Stimulated activated CD8-positive, alpha-beta memory T cell treated with anti-CD3 and anti-CD28 coated beads, Interleukin-4, amount 100 ng/mL, for 4 hours (primary cell): ENCODE measurements at places on chromosomes 3 and 15.
A peak's percentile ranks its signal among the peaks of the same experiment; 100 is the strongest.

GRCh38 chr15:91472316-91472756, 372.3 kb downstream of the SV2B start:
- DNase-seq: no peak

DNA sequence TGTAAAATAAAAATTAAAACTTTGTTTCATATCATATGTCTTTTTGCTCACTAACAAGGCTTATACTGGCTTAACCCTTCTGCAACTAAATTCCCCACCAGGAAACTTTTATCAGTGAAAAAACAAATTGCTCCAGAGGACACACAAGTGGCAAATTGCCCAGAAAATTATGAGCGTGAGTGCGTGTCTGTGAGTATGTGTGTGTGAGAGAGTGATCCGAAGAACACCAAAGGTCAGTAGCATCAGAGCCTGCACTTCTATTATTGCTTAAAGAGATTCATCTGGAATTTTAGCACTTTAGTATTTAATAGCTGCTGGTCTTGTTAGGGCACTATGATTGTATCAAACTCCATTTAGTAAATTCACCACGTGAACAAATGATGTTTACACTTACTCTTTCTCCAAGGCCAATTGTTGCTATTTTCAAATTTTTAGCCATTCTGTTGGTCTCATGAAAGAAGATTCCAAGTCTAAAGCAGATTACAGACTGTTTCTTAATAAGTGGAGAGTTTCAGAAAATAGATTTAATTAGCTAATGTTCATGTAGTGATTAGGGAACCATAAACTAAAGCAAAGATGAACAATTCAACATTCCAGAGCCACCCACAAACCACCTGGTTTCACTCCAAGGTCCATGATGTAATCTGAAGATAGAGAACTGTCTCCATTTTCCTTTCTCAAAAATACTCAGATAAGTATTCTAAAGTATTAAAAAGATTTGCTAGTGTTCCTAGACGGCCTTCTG, 91.1 kb upstream of the IL12A start:
- no peak for DNase-seq

DNA sequence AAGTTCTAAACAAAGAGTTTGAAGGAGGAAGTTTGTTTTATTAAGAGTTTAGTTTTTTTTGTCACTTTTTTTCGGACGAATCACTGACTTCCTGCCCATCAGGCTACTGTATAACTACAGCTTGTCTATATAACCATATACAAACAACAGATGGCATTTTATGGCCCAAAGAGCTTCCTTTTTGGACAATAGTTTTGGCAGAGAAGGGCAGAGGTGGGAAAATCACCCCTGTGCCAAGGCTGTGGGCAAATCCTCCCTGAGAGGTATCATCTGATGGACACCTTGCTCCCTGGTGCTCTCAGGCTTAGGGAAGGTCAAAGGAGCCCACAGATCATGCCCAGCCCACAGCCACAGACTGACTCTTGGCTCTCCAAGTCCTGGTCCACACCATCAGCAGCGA, 113.4 kb downstream of the OXNAD1 start:
- DNase-seq: no peak

DNA sequence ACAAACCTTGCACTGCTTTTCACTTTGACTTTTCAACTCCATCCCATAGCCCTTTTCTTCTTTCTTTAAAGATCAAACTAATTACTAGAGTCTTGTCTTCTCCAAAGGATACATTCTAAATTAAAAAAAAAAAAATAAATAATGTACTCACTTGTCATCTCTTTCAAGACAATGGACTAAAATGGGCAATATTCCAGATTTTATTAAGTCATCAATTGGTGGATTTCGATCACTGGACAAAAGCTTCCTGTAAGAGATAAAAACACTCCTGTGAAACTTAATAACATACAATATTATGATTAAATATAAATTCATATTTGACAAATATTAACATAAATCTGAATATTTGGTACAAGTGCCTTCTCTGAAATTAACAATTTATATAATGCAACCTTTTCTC, 34.1 kb downstream of the KPNA4 start:
- no peak for DNase-seq

GRCh38 chr15:70480196-70480856, 283.0 kb downstream of the UACA start:
- peak; percentile 23 for DNase-seq

DNA sequence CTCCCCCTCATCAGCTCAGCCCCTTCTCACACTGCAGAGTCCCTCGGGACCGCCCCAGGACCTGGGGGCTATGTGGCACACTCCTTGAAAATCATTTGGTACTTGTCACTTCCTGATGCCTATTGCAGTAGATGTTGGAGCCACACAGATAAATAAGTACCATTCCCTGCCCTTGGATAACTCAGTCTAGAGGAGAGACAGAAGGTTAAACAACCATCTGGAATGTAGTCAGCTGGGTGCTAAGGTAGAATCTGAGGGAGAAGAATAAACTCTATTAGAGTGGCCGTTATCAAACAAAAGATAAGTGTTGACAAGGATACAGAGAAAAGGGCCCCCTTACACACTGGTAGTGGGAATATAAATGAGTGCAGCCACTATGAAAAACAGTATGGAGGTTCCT, 112.3 kb upstream of the NR2E3 start:
- no peak for DNase-seq

- DNase-seq: no peak
Observed at GRCh38 chr3:13027154-13027553, 46.1 kb downstream of the IQSEC1 start.

GRCh38 chr3:32577581-32578556, 7.2 kb upstream of the DYNC1LI1 start:
- no peak for DNase-seq

DNA sequence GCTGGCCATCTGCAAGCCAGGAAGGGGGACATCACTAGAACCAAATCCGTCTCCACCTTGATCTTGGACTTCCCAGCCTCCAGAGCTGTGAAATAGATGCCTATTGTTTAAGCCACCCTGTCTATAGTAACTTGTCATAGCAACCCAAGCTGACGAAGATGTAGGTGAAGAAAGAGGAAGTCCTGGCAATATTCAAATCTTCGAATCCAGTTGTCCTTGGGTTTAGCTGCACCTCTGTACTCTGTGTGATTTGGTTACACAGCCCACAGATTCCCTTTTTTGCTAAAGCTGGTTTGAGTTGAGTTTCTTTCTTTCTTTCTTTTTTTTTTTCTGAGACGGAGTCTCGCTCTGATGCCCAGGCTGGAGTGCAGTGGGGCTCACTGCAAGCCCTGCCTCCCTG, 68.0 kb upstream of the XCR1 start:
- no peak for DNase-seq

GRCh38 chr3:124088801-124089200, 96.9 kb upstream of the ROPN1 start:
- no peak for DNase-seq

GRCh38 chr3:127418560-127419147, 130.8 kb upstream of the PRR20G start:
- DNase-seq: no peak

DNA sequence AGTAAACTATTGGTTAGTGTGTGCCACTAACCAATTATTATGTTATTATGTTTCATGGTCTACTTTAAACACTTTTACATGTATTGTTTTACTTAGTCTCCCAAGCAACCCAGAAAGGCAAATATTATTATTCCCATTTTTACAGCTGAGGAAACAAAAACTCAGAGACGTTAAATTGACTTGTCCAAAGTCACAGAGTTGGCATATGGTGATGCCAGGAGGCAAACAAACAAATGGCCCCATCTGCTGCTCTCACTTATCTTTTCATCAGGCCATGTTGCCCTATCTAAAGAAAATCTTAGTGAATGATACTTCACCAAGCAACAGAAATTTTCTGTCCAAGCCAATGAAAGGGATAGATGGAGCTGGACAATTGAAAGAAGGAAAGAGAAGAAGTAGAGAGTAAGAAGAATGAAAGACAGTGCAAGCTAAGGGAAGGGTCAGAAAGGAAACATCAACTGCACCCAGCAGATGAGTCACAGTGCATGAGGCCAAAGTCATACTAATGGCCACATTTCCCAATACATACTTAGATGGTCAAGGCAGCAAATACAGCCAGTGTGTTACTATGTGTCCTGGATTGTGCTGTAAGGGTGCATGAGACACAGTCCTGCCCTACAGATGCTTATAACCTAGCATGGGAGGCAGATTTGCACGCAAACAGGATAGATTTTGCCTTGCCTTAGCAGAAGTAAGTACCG, 266.9 kb downstream of the KCNMB2 start:
- no peak for DNase-seq

DNA sequence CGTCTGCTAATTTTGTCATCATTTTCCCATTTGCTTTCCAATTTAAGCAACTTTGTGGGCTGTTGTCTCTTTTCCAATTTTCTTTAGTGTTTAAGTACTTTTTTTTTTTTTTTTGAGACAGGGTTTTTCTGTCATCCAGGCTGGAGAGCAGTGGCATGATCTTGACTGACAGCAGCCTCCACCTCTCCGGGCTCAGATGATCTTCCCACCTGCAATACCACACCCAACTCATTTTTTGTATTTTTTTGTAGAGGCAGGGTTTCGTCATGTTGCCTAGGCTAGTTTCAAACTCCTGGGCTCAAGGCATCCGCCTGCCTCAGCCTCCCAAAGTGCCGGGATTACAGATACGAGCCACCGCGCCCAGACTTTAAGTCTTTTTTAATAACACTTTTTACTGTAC, 26.2 kb upstream of the EIF4A2 start:
- DNase-seq: no peak

DNA sequence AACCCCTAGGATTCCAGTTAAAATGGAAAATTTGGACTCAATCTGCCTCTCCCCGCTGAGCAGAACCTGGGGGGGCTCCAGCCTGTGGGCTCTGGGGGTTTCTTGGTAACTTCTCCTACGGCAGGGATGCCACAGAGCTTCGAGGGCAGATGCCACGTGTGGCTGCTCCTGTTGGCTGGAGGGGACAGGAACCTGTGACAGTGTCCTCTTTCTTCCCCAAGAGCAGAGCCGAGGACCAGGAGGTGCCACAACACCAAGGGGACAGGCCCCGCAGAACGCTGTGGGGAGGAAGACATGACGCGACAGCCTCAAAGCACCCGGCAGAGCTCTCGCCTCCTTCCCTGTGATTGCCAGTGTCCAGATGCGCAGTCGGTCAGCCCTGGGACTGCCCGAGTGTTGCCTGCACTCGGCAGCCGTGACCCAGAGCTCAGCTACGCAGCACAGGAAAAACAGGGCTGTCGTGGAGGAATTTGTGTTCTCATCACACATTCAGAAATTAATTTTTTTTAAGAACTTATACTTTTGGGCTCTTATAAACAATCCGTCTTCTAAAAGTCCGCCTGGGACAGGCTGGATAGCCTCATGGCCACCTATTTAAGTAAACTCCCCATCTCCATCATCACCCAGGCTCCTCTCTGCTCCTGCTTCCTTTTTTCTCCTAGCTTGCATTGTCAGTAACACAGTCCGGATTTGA, 131.9 kb upstream of the MEF2A start:
- no peak for DNase-seq

- DNase-seq: no peak
Observed at GRCh38 chr15:33043636-33044035, 150.9 kb downstream of the FMN1 start.

DNA sequence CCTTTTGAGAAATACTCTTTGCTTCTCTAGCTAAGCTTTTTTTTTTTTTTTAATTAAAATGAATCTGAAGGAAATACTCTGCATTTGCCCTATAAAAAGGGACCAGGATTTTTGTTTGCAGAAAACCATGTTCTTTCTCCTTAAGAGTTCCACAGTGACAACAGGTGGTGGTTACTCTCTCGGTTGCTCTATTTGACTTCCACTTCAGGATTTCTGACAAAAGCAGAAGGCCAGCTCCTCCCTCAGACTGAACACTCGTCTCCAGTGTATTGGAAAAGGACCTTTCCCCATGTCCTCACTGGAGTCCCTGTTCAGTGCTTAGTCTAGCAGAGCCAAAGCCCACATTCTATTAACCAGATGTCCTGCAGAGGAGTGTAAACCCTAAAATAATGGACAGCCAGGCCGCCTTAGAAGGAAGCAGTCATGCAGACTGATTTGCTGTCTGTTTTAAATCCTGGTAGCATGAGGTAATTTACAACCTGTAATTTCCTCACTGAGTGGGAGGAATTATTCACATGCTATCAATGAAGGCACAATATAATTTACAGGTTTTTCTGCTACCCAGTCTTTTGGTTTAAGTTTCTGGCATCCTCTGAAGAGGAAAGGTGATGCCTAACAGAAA, 599.3 kb downstream of the PYDC2 start:
- no peak for DNase-seq

- DNase-seq: no peak
Observed at GRCh38 chr3:133412183-133413132, 12.6 kb downstream of the BFSP2 start.

DNA sequence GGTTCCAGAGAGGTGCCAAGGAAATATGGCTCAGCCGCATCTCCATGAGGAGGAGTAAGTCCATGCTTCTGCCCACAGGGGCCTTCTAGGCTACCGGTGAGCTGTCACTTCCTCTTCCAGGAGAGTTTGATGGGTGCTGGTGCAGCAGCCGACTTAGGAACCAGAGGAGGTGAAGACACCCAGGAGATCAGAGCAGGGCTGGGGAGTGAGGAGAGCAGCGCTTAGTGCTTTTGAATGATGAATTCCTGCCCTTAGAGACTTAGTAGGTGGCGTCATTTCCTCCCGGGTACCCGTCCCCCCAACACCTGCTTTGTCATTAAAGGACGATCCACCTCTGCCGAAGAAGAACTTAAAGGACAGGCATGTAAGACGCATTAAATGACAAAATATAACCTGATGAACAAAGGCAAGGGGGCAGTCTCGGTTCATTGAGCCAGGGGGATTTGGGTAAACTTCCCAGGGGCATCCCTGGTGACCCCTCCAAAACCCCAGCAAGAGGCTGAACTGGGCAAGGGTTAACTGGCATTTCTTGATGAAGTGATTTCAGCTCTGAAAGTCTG, 67.6 kb downstream of the HES1 start:
- DNase-seq: no peak
